Dermis blood vessel endothelial cell (primary cell): ENCODE measurements at places on chromosomes 11 and 22. TPM values are rescaled to one million over a fixed set of nuclear protein-coding genes. Genes with fewer than 3 reads are reported as not detected.

DNA sequence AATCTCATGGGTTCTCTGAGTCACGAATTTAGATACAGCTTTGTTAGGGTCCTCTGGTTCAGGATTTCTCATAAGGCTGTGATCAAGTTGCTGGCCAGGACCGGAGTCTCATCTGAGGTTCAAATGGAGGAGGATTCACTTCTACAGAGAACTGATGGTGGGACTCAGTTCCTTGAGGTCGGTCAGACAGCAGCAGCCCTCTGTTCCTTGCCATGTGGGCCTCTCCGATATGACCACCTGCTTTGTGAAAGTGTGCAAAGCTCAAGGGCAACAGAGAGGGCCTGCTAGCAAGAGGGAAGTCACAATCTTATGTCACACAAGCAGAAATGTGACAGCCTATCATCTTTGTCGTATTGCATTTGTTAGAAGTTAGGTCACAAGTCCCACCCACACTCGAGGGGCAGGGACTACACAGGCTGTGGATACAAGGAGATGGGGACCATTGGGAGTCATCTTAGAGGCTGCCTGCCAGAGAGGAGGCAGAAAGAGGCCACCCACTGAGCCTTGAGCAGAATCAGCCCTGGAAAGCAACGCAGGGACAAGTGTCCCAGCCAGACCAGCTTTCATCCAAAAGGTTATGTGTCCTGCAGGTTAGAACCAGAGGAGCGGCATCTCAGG lies 34.5 kb downstream of the RPUSD4 start:
- DNase-seq = no peak

- DNase-seq = no peak
Observed at GRCh38 chr11:19405966-19406365, 165.2 kb upstream of the E2F8 start.

DNA sequence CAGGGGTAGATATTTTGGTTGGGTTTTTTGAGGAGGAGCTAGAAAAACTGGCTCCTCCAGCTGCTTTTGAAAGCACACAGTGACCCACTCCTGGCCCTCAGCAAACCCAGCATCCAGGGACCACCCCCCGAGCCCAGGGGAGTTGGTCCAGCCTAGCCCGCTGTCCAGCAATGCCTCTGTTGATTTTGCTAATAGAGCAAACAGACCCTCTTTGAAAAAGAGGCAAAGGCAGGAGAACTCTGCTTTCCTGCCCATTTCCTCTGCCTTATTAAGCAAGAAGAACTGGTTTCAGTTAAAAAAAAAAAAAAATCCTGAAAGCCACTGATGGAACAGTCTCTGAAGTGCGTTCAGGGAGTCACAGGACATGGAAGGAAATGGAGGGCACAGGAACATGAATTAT lies 25.3 kb downstream of the ABTB2 start:
- DNase-seq = no peak

- no peak for DNase-seq
Observed at GRCh38 chr11:108239076-108239475, 16.2 kb downstream of the ATM start.

SULT4A1 gene
- total RNA-seq = 0.05 TPM in 1 of 2 replicates, not detected in the other

MMP12 gene
- not detected in 2 replicates for total RNA-seq

OR52I2 gene
- total RNA-seq = not detected in 2 replicates

- DNase-seq = no peak
Observed at GRCh38 chr22:24474649-24475255, 20.4 kb upstream of the UPB1 start.

SLN gene
- not detected in 2 replicates for total RNA-seq

- DNase-seq = no peak
Observed at GRCh38 chr11:64754124-64754918, 5.5 kb downstream of the PYGM start.

DNA sequence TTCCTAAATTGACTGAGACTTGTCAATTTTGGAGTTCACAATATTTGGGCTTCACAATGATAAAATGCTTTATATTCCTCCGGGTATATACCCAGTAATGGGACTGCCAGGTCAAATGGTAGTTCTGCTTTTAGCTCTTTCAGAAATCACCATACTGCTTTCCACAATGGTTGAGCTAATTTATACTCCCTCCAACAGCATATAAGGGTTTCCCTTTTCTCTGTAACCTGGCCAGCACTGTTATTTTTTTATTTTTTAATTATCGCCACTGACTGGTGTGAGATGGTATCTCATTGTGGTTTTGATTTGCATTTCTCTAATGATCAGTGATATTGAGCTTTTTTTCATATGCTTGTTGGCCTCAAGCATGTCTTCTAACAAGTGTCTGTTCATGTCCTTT lies 21.8 kb downstream of the NARS2 start:
- no peak for DNase-seq

PKNOX2 gene
- total RNA-seq = not detected in 2 replicates

GRCh38 chr11:103690356-103690755 lies 346.1 kb upstream of the DDI1 start:
- no peak for DNase-seq

DNA sequence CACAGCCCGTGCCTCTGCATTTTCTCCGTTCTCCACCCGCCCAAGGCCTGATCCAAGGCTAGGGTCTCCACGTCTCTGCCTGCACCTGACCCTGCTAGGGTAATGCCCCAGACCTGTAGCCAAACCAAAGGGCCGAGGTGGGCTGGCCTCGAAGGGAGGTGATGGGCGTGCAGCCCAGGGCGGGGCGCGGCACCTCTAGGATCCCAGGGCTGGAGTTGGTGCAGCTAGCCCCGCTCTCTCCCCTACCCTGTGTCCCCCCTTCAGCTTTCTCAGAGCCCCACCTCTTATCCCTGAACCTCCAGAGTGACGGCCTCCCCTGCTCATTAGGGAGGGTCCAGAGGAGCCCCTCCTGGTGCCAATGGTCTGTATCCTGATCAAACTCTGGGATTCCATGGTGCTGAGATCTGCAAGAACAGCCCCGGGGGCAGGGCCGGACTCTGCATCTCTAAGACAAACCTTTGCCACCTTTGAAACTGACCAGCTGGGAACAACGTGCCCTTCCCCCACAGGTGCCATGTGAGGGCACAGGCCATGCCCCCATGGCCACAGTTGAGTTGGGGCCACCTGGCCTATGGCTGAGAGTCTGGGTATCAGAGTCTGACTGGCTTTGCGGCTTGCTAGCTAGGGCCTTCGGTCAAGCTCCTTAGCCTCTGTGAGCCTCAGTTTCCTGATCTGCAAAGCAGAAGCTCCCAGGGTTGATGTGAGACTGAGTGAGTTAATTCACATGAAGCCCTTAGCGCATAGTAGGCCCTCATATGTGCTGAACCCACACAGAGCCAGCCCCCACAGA lies 23.1 kb upstream of the CBX7 start:
- peak; percentile 59 for DNase-seq

B3GAT3 gene
- total RNA-seq = 16.2 and 18.2 TPM in 2 replicates

GRCh38 chr11:66523611-66524010 lies 13.2 kb downstream of the BBS1 start:
- DNase-seq = no peak

DNA sequence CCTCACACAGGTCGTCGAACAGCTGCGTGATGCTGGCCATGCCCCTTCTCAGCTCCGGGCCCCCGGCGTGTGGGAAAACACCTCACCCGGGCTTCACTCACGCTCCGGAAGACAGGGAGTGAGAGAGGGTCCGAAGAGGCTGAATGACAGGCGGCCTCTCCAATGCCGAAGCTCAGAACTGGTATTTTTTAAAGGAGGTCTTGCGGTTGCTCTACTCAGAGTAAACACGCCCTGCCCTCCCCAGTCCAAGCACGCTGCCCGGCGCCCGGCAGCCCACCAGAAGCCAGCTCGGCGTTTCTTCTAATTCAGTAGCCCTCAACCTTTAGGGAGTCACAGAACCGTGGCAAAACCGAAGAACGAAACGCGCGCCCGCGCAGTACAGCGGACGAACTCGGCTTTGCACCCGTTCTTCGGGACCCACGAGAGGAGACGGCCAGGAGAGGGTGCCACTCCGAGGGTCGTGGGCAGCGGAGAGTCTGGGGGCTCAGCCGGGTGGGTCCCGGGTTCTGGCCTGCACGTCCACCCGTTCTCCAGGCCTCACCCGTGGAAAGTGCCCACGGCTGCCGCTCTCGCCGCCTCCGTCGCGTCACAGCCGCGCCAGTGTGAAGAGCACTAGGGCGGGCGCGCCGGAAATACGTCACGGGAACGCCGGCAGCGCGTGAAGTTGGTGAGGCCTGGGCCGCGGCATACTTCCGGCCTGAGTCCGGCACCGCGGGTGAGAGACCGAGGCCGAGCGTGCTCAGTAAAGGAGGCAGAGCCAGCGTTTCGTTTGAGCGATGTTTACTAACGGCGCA lies at the start of gene TUBGCP6:
Gene TUBGCP6, minus strand, starts transcription at position 604 of the 794 bp plus-strand sequence. Its CDS starts 564 bp downstream, at position 40.
- DNase-seq = peak; percentile 96

GRCh38 chr11:35723913-35724312 lies 61.3 kb downstream of the TRIM44 start:
- DNase-seq = peak; percentile 33

ESAM gene
- 84.4 and 95.4 TPM in 2 replicates for total RNA-seq

DNA sequence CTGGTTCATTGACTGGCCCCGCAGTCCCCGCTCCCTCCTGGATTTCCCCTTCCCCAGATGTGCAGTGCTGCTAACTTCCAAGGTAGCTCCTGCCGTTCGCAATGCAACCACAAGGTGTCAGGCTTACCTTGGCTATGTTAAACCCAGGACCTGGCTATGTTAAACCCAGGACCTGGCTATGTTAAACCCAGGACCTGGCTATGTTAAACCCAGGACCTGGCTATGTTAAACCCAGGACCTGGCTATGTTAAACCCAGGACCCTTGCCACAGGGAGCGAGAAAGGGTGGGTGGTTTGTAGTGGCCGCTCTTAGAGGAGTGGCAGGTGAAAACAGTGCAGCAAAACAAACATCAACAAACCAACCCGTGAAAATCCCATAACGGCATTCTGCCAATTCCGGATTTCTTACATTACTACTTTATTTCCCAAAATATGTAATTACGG lies 2.9 kb upstream of the ADAMTS8 start:
- DNase-seq = peak; percentile 87

GRCh38 chr22:36998620-36999351 lies 20.5 kb downstream of the TST start:
- DNase-seq = no peak

ZP1 gene
- not detected in 2 replicates for total RNA-seq

NXPE4 gene
- total RNA-seq = not detected in 2 replicates

GRCh38 chr11:30567120-30567519 lies 19.0 kb downstream of the MPPED2 start:
- no peak for DNase-seq

- DNase-seq = no peak
Observed at GRCh38 chr11:64295760-64296159, 4.4 kb upstream of the CATSPERZ start.

MMP1 gene
- total RNA-seq = 650 and 1,055 TPM in 2 replicates

- peak; percentile 50 for DNase-seq
Observed at GRCh38 chr11:61152816-61153592, 8.2 kb downstream of the VPS37C start.

DNA sequence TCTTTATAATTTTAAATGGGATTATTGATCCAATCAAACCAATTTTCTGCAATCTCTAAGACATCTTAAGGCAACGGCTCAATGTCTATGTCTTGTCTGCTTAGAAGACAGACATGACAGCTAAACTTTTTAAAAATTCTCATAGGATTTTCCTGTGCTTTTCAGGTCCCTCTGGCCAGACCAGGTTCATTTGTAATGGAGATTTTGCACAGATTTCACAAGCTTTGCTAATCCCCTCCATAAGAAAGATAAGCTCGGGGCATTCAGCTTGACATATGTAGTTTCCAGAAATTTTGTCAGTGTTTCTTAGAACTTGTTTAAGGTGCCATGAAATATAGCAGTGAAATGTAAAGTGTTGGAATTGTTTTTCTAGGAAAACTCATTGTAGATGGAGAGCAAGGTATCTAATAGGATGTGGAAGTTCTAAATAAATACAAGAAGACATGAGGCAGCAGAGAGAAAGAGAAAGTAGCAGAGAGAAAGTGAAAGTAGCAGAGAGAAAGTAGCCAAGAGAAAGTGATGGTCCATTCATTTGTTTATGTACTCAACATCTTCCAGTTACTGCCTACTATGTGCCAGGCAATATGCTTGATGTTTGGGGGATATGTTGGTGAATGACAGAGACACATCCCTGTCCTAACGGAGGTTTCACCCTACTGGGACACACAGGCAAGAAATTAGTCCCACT lies 219.1 kb upstream of the ARHGAP42 start:
- DNase-seq = no peak

DNA sequence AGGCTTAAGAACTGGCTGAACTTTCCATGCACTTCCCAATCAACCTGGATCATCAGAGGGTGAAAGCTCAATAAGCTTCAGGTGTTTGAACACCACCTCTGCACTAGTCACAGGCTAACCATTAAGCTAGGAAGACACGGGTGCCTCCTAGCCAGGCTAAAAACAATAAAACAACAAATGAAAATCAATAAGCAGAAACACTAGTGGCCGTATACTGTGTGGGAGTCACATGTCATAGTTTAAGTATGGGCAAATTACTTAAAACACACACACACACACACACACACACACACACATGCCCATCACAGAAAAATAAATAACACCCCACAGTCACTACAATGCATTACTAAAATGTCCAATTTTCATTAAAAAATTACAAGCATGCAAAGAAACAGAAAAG lies 85.2 kb downstream of the APOL5 start:
- DNase-seq = no peak

DNA sequence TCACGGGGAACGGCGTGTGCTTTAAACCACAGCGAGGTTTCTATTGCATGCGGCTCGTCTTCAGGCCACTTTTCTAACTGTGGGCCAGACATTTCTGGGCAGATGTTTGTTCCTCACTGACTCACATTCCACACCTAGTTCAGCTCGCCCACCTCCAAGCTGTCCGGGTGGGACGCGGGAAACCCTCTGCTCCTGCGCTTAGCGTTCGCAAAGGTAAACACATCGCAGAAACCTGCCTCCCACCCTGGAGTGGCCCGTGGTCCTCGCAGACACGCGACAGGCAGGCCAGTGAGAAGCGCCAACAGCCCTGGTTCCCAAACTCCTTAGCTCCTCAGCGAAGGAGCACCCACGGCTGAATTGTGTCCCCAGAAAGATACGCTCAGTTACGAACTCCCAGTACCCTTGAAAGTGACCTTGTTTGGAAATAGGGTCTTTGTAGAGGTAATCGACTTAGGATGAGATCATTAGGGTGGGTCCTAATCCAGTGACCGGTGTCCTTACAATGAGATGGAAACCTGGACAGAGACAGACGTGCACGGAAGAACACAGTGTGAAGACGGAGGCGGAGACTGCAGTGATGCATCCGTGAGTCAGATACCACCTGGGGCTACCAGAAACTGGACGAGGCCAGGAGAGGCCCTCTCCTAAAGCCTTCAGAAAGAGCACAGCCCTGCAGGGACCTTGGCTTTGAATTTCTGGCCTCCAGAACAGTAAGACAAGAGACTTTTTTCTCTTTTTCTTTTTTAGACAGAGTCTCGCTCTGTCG lies 82.7 kb downstream of the CELSR1 start:
- no peak for DNase-seq

- no peak for DNase-seq
Observed at GRCh38 chr11:114077482-114078305, 18.2 kb downstream of the ZBTB16 start.

SERPINH1 gene
- total RNA-seq = 552 and 903 TPM in 2 replicates

DNA sequence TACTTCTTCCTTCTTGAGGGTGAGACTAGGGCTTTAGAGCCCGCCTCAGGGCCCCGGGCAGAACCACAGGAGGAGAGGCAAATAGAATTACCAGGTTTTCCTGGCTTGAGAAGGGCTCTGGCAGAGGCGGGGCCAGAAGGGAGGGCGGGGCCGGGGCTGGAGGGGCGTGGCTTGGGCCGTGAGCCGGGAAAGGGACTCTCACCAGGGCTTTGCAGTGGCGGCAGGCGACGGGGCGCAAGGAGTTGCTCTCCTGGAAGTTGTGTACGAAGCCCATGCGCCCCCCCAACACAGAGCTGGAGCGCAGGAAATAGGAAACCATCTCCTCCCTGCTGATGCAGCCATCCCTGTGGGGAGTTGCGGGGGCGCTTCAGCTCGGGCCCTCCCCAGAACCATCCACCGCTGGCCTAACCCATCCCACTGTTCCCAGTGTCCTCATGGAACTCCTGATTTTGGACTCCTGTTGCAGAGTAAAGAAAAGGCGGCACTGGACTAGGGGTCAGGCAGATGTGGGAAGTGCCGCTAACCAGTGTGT lies 6.9 kb upstream of the NRXN2 start:
- DNase-seq = peak; percentile 17
